Peyer's patch (tissue), 4 donors: ENCODE measurements at places on chromosomes 4 and X. TPM values are rescaled to one million over a fixed set of nuclear protein-coding genes. Genes with fewer than 3 reads are reported as not detected.

The NOA1 gene
- 24.5 TPM for total RNA-seq

GRCh38 chr4:33996075-33996718 is 2248.1 kb downstream of the ARAP2 start:
- no peak for DNase-seq

GRCh38 chrX:134548257-134549201 is 88.6 kb downstream of the HPRT1 start:
- DNase-seq, result no peak

DNA sequence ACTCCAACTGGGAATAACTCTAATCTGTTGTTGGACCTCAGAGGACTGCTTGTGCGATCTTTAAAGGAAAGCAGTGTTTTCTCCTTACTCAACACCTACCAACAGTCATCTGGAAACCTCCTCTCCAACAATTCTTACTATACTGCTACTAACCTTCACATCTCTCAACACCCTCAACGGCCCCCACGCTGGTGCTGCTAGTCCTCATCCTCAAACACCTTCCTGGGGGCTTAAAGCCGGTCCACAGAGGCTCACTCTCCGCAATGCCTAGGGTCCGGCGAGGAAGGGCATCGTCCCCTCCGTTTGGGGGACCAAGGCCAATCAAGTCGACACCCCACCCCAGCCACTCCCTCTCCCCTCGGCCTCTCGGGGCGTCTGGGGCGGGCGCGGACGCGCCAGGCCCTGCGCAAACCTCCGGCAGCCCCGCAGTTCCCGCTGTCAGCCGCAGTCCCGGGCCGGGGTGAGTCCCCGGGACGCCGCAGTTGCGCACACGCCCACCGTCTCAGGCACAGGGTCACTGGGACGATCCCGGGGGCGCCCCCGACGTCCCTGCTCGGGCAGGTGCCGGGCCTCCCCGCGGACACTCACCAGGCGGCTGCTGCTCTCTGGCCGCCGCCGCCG is 418 bp downstream of the TAB3 start:
- DNase-seq, result peak; percentile 53

The FANCB gene
- total RNA-seq, result 5.0 TPM

GRCh38 chr4:128068918-128069317 is 7.8 kb downstream of the LARP1B start:
- DNase-seq, result no peak

- no peak for DNase-seq
Measured at GRCh38 chr4:40842318-40842717, 92.6 kb downstream of the NSUN7 start.

DNA sequence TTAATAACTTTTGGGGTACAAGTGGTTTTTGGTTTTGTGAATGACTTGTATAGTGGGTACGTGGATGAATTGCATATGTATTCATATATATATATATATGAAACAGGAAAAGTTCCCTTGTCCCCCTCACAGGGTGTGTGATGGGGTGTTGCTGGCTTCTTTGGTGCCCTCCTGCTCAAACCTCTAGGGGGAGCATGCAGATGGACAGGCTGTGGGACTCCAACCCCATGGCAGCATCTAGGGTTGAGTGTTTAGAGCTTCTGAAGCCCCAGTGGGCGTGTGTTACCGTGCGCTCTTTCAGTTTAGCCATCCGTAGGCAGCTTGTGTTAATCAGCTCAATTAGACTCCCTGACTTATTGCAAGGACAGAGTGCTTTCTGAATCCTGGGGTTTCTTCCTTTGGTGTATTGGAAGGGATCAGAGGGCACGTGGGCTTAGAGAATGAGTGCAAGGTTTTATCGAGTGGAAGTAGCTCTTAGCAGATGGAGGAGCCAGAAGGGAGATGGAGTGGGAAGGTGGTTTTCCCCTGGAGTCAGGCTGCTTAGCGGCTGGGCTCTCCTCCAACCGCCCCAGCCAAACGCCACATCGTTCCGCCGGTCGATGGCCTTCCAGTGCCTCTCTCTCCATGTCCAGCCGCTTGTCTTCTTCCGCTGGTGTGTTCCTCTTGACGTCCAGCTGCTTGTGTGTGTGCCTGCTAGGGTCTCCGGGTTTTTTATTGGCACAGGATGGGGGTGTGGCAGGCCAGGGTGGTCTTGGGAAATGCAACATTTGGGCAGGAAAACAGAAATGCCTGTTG is 674.4 kb upstream of the LCORL start:
- DNase-seq, result no peak

- no peak for DNase-seq
Measured at GRCh38 chr4:164571593-164572390, 182.1 kb upstream of the SMIM31 start.

DNA sequence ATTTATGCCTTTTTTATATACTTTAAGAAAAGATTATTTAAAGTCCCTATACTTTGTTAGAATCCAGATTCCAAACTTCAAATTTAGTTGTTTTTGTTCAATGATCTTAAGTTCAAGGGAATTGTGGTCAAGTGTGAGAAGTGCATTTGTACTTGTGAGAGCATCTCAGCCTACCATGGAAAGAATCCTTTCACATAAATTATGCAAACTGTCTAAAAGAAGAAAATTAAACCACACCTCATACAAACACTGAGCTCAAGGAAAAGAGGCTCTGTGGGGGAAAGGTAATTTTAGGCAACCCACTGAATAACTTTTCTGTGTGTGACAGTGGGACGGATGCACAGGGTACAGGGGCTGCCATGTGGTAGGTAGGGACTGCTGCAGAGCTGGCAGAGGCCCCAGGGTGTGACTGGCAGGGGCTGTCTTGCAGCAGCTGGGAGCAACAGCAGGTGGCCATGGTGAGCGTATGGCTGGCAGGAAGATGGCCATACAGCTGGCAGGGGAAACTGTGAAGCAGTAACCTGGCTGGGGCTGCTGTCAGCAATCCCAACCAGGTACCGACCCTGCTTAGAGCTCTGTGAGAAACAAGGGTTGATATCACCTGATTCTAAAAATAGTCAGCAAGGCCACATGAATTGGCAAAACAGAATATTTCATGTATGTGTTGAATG is 130.6 kb downstream of the UGT8 start:
- no peak for DNase-seq

DNA sequence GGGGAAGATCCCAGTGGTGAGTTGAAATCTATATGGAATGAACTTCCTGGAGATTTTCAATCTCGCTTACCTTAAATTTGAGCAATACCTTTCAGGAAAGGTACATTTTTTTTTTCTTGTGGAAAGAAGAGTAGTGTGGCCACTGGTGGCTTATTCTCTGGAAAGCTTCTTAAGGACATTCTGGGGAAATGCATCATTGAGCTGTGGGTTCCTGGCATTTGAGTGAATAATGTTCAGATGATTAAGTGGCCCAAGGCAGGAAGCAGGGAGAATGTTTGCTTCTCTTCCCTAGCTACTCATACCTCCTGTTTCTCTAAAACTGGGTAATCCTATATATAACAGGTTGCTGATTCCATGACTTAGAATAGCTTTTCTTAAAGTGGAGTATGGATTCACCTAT is 31.8 kb downstream of the STAG2 start:
- no peak for DNase-seq

The RBMXL3 gene
- total RNA-seq, result not detected

DNA sequence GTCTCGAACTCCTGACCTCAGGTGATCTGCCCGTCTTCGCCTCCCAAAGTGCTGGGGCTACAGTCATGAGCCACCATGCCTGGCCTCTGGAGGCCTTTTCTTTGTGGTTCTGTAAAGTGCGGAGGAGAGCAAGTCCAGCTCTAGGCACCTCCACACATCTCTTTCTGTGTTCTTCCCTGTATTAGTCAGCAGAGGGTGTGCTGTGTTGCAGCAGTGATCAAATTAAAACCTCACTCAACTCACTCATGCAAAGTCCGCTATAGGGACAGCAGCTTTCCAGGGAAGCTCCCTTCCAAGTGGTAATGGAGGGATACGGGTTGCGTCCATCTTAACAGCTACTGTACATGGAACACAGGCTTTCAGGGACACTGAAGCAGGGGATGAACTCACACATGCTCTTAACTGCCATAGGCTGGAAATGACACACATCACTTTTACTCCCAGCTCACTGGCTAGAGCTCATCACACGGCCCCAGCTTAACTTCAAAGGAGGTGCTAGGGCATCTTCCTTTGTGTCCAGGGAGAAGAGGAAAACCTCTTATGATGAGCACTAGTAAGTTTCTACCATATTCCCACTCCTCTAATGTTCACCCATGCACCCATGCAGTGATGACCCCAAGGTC is 36.0 kb upstream of the CCNG2 start:
- no peak for DNase-seq

GRCh38 chrX:1487401-1487800 is 34.7 kb upstream of the ASMTL start:
- DNase-seq, result peak; percentile 13

DNA sequence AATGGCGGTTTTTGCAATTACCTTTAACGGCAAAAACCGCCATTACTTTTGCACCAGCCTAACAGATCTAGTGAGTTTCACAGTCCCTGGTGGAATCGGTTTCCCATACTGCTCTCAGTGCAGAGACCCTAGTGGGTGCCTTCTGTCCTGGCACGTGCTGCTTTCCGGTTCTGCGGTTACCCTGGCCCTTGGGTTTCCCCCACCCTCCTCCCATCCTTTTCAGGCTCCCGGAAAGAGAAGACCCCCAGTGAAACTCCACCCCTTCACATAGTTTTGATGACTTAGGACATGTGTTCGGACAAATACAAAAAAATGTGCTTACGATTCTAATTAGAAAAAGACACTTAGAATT is 36.9 kb downstream of the NLGN3 start:
- no peak for DNase-seq

DNA sequence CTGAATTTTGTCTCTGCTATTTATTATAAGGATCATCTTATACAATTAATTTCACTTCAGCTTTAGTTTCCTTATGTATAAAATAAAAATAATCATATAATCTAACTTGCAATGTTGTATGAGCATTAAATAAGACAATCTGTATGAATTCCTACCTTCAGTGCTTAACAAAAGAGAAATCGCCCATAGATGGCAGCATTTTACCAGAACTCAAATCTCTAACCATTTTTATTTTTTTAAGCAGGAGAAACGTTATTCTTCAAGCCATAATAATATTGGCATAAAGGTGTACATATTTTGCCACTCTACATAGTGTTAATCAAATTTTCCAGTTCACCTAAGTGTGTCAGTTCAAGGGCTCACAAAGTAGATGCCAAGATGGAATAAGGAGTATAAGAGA is 78.8 kb downstream of the TMEM47 start:
- DNase-seq, result no peak
